ENCODE measurements at places on chromosomes 5 and 9. TPM values are rescaled to one million over a fixed set of nuclear protein-coding genes. Genes with fewer than 3 reads are reported as not detected.

DNA sequence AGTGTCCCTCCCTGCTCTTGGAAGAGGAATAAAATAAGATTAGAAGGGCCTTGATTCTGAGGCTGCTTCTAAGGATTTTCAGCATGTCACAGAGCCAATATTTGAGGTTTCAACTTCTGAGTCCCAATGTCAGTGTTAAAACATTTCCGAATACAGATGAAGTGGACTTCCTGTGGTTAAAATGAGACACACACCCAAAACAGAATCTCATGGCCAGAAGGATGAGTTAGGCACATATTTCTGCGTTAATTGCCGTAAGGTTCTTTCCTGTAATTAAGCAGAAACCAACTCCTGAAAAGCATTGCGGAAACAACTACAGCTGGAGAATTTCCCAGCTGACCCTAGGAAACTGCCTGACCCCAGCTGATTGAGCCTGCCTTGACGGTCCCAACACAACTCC lies 10.4 kb upstream of the ZNF354B start:
- DNase-seq = no peak

- DNase-seq = no peak
Observed at GRCh38 chr5:154708207-154708606, 47.0 kb upstream of the LARP1 start.

DNA sequence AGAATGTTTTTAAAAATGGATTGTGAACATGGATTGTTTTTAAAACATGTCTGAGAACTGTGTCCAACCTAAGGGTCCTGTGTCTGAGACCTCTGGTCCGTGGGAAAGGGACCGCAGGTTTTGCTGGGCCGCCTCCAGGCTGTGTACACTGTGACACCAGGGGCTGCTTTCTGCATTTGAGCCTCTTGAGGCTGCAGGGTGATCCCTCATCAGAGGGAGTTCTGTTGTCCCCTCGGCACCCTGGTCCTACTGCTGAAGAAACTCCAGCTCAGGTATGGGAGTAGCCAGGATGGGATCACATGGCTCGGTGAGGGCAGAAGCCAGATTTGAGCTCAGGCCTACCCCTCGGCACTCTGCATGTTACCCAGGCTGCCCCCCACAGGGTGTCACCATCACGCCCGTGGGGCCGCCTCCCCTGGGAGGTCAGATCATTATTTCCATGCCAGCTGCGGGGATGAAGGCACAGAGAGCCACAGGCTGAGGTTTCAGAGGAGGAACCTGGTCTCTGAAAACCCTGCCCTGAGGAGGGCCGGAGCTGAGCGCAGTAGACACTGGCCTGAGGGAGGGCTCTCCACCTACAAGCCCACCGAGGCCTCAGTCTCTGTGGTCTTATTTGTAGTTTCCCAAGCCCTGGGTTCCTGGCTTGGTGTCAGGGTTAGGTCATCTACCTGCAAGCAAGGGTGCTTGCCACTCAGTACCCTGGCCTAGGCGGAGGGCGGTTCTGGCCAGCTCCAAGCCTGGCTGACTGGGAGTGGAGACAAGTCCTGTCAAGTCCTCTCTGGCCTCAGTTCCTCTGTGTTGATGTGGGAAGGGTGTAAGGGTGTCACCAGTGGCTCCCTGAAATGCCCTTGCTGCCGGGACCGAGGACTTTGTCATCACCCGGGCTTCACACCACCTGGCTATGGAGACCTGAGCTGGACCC lies 2.8 kb downstream of the PRR7 start:
- no peak for DNase-seq

- peak; percentile 60 for DNase-seq
Observed at GRCh38 chr9:105055917-105056316, 128.0 kb upstream of the ABCA1 start.

AKNA gene
- 20.6 TPM for total RNA-seq

DNA sequence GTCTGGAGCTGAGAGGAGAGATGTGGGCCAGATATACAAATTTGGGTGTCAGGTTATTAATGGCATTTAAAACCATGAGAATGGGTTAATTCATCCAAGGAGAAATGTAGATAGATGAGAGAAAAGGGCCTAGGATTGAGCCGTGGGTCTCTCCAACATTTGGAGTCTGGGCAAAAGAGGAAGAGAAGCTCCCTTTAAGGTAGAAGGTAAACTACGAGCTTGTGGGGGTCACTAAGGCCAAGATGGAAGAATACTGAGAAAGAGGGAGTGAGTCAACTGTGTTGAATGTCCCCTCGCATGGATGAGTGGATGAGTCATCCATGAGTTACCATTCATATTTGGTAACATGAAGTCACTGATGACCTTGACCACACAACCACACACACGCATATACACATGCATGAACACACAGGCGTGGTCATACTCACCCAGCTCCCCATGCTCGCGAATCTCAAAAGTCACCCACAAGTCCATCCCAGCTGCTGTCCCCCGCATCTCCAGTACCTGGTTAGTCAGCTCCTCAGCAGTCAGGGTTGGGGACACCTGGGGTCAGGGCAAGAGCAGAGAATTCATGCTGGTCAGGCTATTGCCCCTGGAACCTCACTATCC lies 6.8 kb upstream of the FCHSD1 start:
- DNase-seq = no peak

- DNase-seq = no peak
Observed at GRCh38 chr5:53552561-53552960, 7.9 kb upstream of the NDUFS4 start.

CCL21 gene
- 8.2 TPM for total RNA-seq

GRCh38 chr9:98236901-98237487 lies 18.5 kb downstream of the TBC1D2 start:
- no peak for DNase-seq

DNA sequence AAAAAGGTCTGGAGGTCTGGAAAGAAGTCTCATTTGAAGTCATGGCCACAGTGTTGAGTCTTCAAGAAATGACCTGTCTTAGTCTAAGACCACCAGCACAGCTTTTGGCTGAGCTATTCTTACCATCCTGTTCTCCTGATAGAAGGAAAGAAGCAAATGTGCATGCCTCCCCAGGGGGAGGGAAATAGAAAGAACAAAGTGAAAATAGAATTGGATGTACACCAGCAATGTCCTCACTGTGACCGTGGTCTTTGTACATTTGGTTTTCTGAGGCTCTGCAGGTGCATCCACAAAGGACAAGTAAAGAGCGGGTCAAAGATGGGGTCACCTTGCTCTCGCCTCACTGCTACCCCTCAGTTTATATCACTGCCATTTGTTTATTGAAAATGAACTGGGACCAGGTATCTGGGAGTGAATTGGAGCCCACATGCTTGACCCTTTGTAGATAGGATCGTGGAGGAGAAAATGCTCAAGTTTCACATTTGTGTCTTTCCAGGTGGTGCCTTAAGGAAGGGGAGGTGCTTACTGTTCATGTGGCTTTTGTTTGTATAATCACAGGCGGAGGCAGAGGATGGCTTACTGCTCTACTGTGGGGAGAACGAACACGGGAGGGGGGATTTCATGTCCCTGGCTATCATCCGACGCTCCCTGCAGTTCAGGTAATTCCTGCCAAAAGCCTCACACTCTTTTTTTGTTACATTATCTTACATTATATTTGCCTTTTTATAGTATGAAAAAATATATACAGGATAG lies 147.8 kb downstream of the LIFR start:
- no peak for DNase-seq

UBTD2 gene
- 23.9 TPM for total RNA-seq

DNA sequence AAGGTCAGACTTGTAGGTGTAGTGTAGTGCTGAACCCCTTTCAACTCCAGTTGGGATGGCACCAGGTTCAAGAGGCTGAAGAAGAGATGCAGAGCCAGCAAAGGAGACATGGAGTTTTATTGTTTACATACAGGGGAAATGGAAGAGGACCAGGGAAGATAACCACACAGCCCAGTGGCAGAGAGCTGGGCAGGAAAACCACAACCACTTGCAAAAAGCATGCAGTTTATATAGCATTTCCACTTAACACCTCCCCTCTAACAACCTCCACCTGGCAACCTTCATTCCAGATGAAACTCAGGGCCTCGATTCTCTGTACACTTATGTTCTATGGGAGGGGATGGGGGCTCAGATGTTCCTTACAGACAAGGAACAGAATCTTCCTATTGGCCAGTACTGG lies 56.9 kb downstream of the SNX24 start:
- DNase-seq = no peak

DNA sequence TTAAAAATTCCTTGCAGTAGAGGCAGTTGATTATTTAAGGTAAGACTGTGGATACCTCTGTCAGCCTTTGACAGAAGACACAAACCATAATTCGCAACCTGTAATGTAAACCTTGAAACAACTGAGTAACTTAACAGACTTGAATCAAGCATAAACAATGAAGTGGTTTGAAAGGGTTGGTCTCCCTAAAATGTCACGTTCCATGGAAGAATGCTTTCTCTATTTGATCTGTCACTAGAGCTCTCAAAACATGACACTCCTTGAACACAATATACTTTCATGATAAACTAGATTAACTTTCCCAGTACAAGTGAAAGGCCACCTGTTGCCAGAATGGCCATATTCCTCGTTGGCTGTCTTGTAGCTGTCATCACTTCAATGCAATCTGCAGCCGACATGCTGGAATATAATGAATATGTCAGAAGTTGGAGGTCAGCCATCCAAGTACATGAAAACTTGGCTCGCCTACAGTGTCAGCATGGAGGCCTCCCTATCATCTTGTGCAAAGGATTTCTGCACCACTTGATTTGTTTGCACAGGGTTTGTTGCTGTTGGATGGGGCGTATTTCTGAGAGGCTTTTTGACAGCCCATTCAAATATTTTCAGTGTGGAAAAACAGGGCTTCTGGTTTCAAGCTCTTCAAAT lies 228.0 kb downstream of the TLE4 start:
- DNase-seq = peak; percentile 48

DNA sequence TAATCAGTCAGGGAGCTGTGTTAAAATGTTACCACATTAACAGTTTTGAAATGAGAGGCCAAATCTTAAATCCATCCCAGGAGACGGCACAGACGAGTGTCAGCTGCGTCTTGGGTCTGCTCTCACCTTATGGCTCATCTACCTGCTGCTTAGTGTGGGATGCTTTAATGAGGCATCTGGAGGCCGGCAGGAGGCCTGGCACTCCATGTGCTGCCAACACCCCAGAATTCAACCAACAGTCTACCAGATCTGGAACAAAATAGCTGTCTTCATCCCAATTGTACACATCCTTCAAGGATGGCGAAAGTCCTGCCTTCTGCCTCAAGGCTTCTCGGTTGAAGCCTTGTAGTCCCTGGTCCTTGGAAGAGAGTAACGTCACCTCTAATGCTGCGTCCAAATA lies 12.0 kb downstream of the PRKACG start:
- DNase-seq = no peak

GRCh38 chr5:24073107-24073506 lies 565.7 kb downstream of the PRDM9 start:
- DNase-seq = no peak

DNA sequence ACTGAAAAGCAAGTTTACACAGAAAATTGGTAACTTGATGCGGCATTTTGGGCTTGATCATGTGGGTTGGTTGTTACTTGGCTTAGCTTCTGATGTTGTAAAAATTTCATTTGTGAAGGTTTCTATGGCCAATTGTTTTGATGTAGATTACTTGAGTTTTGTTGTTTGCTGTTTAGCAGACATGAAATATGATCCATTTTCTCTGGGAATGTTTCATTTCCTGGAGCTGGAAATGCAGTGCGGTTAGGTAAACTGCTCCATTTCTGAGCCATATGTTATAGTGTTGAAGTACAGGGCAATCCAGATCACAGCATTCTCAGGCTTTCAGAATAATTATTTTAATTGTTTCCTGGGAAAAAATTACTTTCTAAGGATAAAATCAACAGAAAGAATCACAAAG lies 396.9 kb downstream of the ENC1 start:
- no peak for DNase-seq

GRCh38 chr9:4680750-4681149 lies 1.4 kb downstream of the CDC37L1 start:
- no peak for DNase-seq

RPP25L gene
- total RNA-seq = 71.6 TPM

DNA sequence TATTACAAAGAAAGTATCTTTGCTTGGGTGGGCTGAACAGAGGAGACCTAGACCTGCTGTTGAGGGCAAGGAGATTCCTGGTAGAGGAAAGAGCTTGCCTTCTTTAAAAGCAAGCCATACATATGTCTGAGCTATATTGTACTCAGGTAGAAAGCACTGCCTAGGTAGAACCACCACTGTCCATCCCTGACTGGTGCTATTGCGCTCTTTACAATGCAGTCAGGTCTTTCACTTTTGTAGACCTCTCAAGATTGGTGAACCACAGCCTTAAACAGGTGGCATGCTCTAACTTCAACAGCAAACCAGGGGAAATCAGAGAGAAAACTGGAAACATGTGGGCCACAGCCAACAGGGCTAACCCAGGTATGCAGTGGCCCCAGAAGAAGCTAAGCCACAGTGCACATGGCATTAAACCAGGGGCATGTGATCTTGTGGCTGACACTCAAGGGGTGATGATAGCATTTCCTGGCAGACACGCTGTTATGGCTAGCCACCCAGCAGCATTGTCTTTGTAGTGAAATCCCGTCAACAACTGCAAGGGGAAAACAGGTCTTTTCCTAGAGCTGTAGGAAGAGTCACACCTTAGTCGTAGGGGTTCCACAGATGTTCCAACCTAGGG lies 253.9 kb upstream of the PCSK5 start:
- no peak for DNase-seq

DNA sequence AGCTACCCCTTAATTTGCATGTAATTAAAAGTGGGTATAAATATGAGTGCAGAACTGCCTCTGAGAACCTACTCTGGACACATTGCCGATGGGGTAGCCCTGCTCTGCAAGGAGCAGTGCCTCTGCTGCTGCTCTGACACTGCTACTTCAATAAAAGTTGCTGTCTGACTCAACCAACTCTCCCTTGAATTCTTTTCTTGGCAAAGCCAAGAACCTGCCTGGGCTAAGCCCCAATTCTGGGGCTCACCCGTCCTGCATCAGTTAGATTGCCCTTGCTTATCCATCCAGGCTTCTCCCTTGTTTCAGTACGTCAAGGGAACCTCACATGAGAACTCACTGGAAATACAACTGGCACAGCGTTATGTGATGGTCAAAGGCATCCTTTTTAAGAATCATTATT lies 44.1 kb downstream of the FBXL7 start:
- no peak for DNase-seq

ADAMTSL1 gene
- total RNA-seq = 63.0 TPM

DNA sequence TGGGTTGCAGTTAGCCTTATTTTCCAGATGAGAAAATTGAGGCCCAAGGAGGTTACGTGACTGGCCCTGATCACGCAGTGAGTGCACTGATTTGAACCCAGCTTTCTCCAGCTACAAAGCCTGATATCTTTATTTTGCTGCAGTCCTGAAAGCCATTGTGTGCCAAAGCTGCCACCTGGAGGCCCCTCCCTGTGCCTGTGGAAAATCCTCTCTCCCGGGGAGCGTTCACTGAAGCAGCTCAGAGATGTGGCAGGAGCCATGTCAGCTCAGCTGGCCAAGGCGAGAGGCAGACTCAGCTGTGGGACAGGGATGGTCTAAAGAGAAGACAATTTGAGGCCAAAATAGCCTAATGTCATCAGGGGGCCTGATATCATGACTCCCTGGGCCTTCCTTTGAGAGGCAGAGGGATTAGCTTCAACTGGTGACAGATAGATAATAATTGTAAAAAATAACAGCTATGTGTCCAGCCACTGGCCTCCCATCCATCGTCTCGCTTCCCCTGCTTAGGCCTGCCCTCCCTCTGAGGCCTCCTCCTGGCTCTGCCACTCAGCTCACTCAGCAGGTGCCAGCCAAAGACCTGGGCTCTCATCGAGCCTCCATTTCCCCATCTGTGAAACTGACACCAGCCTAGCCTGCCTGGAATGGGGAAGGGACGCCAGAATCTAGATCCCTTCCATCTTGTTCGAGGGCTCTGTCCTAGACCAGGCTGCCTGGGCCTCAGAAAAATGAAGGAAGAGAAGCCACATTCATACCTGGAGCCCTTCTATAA lies 74.3 kb upstream of the GGTA1 start:
- DNase-seq = no peak

GRCh38 chr9:37392272-37392671 lies 30.2 kb upstream of the GRHPR start:
- DNase-seq = no peak

Measured in cardiac muscle cell (in vitro differentiated cells and primary cell).